ENCODE measurements at places on chromosomes 7 and 10.

GRCh38 chr10:11089272-11089671, 71.6 kb downstream of the CELF2 start:
- no peak for DNase-seq

DNA sequence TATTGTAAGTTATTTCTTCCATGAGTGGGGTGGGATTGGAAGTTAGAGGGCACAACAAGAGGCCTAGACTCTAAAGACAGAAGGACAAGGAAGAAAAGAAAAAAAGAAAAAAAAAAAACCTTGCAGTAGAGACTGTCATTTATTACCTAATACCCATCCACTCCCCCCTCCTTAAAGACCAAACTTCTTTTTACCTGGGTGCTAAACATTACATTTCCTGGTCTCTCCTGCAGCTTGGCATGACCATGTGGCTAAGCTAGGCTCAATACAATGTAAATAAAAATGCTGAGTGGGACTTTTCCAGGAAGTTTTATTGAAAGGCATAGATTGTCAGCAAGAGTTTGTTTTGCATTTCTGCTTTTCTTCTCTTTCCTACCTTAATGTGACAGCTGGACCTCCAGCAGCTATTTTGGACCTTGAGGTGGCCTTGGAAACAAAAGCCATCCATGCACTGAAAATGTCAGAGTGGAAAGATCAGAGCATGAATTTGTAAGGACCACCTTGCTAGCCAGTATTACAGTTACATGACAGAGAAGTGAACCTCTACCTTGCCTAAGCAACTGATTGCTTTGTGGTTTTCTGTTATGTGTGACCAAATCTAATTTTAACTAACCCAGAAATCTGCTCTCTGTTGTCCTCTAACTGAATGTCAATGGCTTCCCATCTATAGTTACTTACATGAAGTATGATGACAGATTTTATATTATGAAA, 81.3 kb upstream of the SFMBT2 start:
- DNase-seq = no peak

GRCh38 chr7:128841921-128842673, 11.9 kb downstream of the FLNC start:
- DNase-seq = peak; percentile 98

DNA sequence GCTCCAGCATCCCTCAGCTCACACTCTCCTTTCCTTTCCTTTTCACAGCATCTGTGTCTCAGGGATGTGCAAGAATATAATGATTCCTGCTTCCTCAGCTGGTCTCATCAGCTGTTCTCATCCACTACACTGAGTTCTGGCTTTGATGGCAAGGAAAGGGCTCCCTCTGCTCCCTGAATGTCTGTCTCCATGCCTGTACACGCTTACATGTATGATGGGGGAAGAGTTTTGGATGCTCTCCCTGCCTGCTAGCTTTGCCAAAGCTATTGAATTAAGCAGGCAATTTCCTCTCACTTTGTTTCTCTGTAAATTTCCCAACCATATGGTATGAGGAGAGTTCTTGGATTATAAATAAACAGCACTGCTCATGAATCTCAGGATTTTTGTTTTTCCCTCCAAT, 254.5 kb downstream of the SORCS3 start:
- DNase-seq = no peak

- no peak for DNase-seq
Measured at GRCh38 chr10:7707102-7707501, 4.0 kb downstream of the ITIH2 start.

DNA sequence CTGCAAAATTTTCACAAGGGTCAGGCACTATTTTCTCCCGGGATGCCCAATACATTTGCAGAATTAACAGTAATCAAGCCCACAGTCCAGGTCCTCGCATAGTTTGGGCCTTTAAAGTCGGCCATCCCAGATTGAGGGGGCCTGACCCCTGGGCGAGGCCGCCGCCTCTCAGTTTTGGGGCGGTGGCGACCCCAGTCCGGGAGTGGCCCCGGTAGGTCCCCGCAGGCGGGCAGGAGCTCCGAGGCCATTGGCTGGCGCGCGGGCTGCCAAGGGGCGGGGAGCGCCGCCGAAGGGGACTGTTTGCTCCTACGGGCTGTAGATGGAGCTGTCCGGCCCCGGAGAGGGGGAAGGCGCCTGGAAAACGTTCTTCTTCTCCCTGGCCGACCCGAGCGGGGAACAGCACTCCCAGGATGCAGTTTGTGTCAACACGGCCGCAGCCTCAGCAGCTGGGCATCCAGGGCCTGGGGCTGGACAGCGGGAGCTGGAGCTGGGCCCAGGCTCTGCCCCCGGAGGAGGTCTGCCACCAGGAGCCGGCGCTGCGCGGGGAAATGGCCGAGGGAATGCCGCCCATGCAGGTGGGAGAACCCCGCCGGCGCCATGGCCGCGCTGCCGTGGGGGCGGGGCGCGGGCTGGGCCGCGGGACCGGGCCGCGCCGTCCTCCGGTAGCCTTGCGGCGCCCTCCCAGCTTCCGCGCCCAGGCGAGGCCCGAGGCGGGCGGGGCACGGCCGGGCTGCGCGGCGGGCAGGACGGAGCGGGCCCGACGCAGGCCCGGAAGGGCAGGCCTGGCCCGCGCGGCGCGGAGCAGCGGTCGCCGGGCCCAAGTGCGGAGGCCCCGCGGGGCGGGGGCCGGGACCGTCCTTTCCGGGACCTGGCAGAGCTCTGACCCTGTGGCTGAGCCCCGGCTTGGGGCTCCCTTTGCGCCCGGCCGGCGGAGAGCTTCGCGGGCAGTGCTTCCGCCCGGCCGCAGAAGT, at the start of gene ZNF282:
Gene ZNF282, plus strand, starts transcription at position 367 of the 971 bp plus-strand sequence. Its CDS starts 44 bp downstream, at position 411.
- peak; percentile 99 for DNase-seq

- no peak for DNase-seq
Measured at GRCh38 chr10:14397066-14397465, 66.3 kb upstream of the FRMD4A start.

DNA sequence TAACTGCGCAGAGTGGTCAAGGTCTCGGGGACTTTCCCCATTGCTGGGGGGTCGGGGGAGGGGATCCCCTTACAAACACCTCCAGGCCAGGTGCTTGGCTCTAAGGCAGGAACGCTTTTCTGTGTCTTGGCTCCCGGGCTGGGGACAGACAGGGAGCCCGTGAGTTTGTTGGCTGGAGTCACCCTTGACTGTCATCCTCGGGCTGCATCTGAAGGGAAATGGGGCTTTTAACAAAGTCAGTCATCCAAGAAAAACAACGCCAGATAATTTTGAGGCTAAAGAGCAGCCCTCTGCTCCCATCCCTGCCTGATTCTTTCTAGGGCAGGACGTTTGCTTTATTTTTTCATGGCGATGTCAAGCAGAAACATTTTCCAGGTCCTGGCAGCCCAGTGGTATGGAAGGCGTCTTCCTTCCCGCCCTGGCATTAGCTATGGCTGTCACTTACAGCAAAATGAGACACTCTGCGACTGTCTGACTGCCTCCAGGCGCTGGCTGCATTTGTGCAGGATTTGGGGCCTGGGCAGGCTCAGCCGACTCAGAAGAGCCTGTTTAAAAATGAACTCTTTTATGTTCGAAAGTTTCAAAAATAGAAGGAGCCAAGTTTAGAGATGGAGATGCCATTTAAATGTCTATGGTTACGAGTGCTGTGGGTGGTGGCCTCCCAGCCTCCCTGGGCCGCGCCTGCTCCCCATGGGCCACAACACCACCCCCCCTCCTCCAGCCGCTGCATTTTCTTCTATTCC, 54.7 kb upstream of the TNS3 start:
- no peak for DNase-seq

DNA sequence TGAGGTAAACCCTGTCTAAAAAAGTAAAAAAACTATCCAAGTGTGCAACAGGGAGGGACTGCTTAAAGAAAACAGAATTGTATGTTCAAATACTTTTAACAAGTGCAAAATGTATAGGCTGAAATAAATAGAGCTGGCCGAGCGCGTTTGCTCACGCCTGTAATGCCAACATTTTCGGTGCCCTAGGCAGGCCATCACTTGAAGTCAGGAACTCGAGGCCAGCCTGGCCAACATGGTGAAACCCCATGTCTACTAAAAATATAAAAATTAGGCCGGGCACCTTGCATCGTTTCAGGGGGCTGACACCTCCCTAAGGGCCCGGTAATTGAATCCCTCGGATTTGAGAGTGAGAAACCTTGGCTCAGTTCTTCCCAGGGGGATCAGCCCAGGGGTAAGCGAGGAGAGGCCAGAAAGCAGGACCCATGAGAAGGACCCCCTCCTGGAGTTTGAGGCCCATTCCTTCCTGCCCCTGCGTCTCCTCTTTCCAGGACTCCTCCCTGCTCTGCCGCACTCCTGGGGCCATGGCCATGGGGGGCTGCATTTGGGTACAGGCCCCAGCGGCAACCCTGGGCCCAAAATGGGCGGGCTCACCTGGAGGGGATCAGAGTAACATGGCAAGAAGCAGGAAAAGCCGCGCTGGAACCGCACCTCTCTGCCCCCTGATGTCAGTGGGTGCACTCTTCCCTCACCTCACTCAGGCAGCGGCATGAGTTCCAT, 75.5 kb upstream of the TMEM248 start:
- no peak for DNase-seq

- DNase-seq = no peak
Measured at GRCh38 chr7:26853788-26854393, 10.5 kb downstream of the SKAP2 start.

GRCh38 chr7:13800694-13801448, 188.6 kb downstream of the ETV1 start:
- no peak for DNase-seq

DNA sequence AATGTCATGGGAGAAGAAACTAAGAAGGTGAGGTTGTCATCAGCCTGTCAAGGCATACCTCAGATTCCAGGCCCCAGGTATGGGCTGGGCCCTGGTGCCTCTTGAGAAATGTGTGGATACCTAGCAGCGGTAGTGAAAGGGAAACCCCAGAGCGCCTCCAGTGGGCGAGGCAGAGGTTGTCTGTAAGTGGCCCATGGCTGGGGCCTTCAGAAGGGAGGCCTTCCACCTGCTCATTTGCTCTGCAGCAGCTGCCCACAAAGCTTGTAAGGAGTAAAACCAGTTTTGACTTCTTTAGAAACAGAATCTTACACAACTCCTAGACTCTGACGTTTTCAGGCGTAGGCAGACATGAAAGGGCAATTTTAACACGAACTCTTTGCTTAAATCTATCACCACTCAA, 509.9 kb downstream of the PARD3 start:
- DNase-seq = peak; percentile 36

DNA sequence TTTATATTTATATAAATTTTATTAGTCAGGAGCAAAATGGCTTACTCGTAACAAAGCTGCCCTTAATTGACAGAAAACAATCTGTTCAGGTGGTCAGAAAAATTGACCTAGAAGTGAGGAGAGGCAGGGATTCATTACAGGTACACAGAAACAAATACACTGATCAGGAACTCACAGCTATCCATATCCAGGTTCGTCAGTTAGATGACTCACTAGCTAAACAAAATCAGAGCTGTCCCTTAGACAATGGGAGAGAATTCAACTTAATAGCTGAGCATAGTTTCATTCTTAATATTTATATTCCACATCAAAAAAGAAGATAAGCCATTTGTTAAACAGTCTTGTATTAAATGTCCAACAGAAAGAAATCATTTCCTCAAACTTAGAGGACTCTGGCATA, 41.7 kb downstream of the HYCC1 start:
- no peak for DNase-seq

GRCh38 chr7:47651355-47652317, 69.7 kb upstream of the TNS3 start:
- no peak for DNase-seq

GRCh38 chr10:31197886-31198285, 121.1 kb upstream of the ZEB1 start:
- no peak for DNase-seq

DNA sequence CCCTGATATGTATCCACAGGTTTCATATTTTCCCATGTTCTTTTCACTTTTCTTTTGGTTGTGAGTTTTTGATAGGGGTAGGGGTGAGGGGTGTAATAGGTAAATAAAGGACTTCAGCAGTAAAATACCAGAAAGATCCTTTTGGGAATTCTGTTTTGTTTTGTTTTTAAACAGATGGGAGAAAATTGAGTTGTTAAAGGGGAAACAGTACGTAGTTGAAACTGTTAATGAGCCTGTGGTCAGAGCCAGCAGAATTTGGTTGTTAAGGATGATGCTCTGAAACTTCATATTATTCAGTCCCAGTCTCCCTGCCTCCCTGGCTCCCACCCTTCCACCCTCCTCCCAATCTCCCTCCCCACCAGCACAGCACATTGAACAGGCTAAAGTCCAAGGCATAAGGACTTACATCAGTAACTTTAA, 195.9 kb downstream of the CREB5 start:
- DNase-seq = no peak

- peak; percentile 80 for DNase-seq
Measured at GRCh38 chr7:155453296-155454182, 4.4 kb upstream of the EN2 start.

GRCh38 chr10:104844073-104844472, 203.0 kb downstream of the SORCS3 start:
- no peak for DNase-seq

DNA sequence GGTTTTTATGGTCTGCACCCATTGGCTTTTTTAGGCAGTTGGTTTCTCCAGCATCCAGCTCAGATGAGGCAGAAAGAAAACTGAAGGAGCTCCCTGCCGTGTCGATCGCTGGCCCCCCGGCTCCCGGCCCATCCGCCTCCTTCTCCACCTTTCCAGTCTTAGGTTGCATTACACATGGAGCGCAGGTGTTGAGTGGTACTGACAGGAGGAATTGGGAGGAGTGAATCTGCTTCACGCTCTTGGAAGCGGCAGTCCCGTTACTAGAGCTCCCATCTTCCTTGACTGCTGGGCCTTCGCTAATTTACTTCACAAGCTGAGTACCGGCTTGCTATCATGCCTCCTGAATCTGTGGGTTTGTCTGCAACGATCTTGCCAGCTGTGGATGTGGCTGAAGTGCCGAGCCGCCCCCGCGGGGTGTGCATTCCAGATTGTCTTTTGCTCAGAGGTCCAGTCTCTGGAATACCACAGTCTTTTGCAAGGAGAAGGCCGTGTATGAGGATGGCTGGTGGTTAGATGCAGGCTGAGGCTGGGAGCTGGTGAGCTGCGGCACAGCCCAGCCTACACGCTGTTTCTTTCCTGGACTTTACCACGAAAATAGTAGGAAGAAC, 17.1 kb downstream of the IQCE start:
- no peak for DNase-seq

GRCh38 chr7:30650421-30650808, 31.8 kb downstream of the CRHR2 start:
- DNase-seq = peak; percentile 68

- DNase-seq = no peak
Measured at GRCh38 chr7:155869784-155870076, 57.5 kb upstream of the SHH start.

Measured in H7 (cell line).